ENCODE measurements at places on chromosomes 7 and 10.
A peak's percentile ranks its signal among the peaks of the same experiment; 100 is the strongest.

DNA sequence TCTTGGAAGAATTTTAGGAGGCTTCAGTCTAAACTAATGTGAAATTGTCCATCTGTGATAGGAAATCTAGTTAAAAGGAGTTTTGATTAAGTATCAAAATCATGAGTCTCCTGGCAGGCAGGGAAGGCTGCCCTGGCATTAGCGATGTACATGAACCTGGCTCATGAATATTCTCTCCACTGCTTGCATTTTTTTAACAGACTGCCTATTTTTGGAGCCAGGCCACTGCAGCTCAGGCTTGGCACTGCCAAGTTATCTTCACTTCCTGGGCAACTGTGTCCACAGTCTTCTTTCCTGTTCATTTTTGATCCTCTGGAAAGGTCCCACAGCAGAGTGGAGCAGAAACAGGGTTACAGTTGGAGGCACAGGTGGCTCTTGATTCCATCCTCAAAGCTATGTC lies 7.0 kb downstream of the GPR26 start:
- DNase-seq: no peak

- DNase-seq: peak; percentile 57
These were observed 16.1 kb downstream of the DRGX start for GRCh38 chr10:49379596-49380410.

DNA sequence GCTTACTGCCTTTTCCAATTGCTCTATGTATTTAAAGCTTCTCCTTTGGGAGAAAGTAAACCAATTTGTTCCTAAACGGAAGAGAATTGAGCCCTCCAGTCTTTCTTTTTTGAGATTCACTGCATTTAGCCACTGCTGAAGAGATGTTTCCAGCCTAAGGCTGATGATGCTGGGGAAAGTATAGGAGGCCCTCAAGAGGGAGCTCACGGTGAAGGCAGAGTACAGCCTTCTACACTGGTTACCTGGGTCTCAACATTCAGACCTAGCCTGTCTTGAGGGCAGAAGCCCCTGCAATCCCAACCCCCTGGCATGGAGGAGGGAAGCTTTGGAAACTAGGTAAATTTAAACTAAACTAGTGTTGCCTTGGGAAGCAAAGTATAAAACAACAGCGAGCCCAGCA lies 316.7 kb upstream of the TPK1 start:
- DNase-seq: no peak

DNA sequence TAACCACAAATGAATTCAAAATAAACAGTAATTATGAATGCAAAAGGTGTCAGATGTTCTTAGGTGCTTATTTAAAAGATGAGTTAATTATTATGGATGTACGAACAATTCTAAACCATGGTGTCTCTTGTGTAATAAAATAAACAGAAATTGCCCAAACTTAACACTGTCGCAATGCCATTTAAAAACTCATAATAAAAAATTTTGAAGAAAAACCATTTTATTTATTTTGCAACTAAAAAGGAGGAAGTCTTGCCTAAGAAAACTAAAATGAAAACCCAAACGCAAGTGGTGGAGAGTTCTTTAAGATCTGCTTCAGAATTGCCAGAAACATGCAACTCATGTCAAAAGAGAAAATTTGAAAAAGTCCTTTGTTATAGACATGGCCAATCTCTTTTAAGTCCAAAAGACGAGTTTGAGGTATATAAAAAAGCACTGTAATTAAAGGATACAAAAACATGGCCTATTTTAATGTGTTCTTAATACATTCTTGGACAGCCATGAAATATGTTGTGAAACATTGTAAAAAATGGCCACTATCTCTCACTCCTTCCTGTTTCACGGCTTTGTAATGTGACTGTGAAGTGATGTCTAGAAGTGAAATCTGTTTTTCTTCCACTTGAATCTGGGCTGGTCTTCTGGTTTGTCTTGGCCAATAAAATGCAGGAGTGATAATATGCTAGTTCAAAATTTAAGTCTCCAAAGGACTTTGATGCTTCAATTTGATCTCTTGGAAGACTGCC lies 322.9 kb downstream of the PRPF18 start:
- DNase-seq: no peak

DNA sequence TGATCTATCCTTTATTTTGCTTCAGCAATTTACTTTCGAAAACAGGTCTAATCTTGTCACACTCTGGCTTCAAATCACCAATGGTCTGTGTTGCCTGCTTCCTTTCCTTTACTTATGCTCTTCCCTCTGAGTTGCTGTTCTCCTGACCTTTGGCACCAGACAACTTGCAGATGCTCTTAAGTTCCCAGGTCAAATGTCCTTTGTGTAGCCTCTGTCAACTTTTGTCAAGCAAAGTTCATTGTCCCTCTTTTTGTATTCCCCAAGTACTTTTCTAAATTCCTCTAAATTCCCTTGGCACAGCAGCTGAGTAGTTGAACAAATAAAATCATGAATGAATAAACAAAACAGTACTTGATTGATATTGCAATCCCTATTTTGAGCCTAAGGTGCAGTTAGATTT lies 289.4 kb downstream of the BICC1 start:
- DNase-seq: no peak

- no peak for DNase-seq
These were observed 125.4 kb downstream of the AUTS2 start for GRCh38 chr7:69723663-69724062.

- DNase-seq: peak; percentile 66
These were observed 359.3 kb downstream of the HGF start for GRCh38 chr7:81410471-81411117.

DNA sequence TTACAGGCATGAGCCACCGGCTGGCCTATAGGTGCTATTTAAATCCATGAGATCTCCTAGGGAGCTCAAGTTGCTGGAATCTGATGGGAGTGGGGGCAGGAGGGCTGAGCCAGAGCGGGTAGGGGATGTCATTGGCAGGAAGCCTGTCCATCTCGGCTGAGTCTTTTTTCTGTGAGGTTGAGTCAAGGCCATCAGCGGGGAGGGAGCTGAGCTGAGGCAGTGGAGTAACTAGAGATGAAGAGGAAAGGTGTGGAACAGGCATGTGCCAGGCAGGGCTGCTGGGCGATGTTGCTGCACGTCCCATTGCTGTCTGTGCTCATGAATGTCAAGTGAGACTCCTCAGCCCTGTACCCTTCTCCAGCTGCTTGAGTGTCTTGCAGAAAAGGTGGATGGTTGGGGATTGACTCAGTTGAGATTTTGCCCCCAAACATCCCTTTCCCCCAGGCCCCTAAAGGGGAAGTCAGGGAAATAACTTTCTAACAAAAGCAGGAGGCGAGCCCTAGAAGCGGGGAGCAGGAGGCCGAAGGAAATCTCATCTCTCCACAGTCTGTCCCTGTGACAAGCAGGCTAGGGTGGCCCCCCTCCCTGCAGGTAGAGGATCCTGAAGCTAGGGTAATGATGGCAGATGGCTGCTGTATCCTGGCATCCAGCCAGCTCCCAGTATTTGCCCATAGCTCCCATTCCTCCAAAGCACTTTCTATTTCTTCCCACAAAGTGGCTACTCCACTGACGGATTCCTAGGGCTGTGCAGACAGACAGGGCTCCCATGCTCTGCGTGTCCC lies 5.4 kb downstream of the ATP6V1F start:
- DNase-seq: no peak

Data from SK-MEL-5 (cell line).